ENCODE measurements at places on chromosomes 13 and 19.

- DNase-seq: no peak
Measured at GRCh38 chr19:17172624-17173345, 42.4 kb upstream of the USE1 start.

DNA sequence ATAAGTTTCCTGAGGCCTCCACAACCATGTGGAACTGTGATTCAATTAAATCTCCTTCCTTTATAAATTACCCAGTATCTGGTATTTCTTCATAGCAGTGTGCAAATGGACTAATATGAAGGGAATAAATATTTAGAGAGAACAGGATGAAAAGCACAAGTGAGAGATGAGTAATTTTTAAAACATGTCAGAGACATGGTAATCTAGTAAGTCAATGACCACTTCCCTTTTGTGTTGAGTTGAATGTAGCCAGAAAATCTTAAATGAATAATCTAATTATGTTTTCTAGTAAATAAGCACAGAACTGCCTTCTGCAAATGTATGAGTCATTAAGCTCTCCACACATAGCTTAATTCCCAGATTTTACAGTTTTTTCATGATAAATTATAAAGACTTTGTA lies 524.1 kb upstream of the SLITRK5 start:
- DNase-seq: no peak

DNA sequence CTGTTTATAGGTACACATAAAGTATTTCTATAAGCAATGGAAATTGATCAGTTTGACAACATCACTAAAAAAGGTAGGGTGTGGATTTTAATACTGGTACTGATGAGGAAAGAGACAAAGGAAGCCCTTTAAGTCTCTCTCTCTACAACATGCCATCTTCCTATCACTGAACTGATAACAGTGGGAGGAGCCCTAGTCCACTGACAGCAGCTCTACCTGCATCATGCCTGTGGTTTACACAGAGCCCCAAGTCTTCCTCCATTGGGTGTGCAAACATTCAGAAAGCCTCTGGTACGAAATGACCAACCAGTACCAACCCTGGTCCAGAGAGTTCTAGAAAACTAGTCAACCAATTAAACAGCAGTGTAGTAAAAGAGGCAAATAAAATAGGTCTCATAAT lies 53.4 kb downstream of the KLF12 start:
- no peak for DNase-seq

DNA sequence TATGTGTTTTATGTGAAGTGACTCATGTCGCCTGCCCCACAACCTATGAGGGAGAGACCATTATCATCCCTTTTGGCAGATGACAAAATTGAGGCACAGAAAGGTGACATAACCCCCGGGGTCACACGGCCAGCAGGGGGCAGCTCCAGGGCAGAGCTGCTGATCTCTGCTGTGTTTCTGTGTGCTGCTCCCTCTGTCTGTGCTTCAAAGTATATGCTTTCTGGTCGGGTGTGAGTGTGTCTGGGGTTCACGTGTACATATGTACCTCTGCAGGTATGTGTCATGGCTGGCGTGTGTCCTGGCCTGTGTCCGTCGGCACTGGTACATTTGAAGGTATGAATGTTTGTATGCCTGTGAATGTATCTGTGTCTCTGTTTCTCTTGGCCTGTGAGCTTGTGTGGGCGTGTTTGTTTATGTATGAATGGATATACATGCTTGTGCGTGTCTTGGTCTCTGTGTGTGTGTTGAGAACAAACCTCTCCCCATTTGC lies 7.1 kb downstream of the LIPE start:
- no peak for DNase-seq

DNA sequence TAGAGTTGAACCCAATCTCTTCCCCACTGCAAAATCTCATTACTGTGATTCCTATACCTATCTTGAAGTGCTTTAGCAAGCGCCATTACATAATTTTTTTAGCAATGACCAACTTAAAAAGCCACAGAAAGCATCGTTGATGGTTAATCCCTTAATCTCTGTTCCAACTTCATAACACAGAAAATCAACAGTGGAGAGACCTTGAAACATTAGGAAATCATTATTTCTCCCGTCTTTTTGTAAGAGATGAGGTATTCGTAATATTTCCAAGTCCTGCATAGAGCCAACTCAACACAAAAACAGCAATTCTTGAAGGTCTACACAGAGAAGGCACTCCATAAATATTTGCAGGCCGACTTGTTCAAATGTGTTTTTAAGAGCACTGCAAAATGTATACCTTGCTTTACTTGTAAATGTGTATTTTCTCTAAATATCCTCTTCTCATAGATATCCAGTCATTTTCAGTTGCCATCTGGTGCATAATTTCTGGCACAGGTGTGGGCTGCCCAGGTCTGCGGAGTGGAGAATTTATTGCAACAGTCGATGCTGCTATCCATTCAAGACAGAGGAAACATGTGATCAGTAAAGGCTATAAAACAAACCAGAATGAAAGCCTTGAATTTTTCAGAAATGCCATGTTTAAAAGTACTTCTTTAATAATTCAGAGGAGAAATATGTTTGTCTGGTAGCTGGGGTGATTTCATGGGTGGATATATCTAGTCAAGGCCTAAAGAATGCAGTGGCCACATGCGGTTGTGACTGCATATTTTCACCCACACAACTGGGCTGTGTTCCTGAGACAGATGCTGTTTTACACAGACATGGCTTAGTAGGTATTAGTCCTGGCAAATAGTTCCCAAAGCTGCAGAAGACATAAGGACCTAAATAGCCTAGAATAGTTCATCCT lies 234.3 kb upstream of the STARD13 start:
- DNase-seq: no peak

GRCh38 chr19:6773323-6773931 lies 919 bp downstream of the VAV1 start:
- no peak for DNase-seq

DNA sequence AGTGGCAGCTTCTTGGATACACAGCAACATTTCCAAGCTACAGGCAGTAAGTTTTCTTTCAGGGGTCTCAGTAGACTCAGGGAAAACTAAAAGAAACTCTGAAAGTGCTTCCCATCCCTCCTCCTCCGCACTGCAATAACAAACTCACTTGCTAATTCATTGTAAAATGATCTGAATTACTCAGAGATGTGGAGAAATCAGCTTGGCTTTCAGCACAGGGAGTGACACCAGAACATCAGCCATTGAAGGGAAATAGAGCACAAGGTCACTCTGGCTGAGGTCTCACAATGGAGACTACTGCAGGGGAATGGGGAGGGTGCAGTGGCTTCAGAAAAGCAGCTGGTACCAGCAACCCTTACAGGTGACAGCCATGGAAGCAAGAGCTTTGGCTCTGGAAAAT lies 137.3 kb upstream of the SERP2 start:
- DNase-seq: no peak

- no peak for DNase-seq
Measured at GRCh38 chr13:110354123-110354627, 47.1 kb downstream of the COL4A2 start.

DNA sequence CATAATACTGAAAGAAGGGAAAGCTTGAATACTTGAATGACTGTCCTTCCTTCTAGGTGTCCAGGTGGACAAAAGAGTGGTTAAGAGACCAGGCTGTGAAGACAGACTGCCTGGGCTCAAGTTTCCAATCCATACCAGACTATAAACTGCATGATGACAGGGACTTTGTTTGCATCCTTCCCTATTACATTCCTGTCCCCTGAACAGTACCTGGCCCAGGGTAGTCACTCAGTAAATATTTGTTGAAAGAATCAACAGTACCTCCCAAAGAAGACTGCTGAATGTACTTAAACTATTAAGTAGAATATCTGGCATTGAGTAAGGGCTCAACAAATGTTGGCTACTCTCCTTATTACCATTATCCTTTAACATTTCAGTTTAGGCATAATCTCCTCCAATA lies 29.7 kb downstream of the MIPEP start:
- no peak for DNase-seq

GRCh38 chr13:84265257-84265764 lies 383.0 kb upstream of the SLITRK1 start:
- no peak for DNase-seq

GRCh38 chr13:51148223-51148951 lies 37.3 kb upstream of the C13orf42 start:
- DNase-seq: peak; percentile 15

DNA sequence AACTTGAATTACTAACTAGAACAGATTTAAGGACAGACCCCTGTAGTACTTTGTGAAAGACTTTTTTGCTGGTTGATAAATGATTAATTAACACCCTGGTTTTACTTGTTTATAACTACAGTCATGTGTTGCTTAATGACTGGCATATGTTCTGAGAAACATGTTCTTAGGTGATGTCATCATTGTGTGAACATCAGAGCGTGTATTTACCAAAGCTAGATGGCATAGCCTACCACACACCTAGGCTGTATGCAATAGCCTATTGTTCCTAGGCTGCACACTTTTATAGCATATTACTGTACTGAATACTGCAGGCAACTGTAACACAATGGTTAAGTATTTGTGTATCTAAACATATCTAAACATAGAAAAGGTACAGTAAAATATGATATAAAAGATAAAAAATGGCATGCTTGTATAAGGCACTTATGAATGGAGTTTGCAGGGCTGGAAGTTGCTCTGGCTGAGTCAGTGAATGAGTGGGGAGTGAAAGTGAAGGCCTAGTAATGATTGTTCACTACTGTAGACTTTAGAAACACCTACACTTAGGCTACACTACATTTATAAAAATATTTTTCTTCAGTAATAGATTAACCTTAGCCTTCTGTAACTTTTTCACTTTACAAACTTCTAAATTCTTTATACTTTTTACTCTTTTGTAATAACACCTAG lies 260.3 kb downstream of the KCNRG start:
- no peak for DNase-seq

DNA sequence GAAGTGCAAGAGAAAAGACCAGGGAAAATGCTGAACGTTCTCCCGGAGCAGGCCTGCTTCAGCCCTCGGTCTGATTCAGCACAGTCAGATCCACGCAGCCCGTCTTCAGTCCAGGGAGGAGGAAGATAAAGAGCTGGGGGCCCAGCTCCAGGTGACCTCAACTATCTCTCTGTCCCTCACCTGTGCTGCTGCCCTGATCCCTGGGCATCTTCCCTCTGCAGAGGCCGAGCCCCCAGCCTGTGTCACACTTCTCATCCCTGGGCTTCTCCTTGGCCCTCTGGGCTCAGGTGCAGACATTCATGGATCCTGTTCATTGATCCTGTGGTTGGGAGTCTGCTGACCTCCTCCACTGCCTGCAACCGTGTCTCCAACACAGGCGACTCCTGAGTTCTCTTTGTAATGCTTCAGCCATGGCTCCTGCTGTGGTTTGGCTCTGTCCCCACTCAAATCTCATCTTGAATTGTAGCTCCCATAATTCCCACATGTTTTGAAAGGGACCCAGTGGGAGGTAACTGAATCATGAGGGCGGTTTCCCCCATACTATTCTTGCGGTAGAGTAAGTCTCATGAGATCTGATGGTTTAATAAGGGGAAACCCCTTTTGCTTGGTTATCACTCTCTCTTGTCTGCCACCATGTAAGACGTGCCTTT lies 27.9 kb downstream of the COL4A2 start:
- DNase-seq: no peak

Data from NCI-H2107 (cell line).